Activated T-helper 2 cell treated with anti-CD3 and anti-CD28 coated beads, Interferon-gamma antibody, Interleukin-2, Interleukin-4, amounts not matched to agents 10 μg/mL and 5 μg/mL and 100 μg/mL, durations not matched to agents 14 hours and 24 hours and 36 hours (primary cell): ENCODE measurements at places on chromosomes 1 and 21.

DNA sequence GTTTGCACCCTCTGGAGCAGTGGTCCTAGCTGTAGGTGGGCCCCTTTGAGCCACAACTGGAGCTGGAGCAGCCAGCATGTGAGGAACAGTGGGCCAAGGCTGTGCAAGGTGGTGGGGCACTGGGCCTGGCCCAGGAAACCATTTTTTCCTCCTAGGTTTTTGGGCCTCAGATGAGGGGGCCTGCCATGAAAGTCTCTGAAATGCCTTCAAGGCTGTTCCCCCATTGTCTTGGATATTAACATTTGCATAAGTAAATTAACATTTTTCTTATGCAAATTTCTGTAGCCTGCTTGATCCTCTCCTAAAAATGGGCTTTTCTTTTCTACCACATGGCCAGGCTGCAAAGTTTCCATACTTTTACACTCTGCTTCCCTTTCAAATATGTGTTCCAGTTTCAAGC is 212.0 kb downstream of the NTNG1 start:
- no peak for DNase-seq

GRCh38 chr1:67705735-67706453 is 20.9 kb downstream of the GADD45A start:
- DNase-seq = no peak

GRCh38 chr1:206579747-206580437 is 32.4 kb downstream of the EIF2D start:
- peak; percentile 85 for DNase-seq

DNA sequence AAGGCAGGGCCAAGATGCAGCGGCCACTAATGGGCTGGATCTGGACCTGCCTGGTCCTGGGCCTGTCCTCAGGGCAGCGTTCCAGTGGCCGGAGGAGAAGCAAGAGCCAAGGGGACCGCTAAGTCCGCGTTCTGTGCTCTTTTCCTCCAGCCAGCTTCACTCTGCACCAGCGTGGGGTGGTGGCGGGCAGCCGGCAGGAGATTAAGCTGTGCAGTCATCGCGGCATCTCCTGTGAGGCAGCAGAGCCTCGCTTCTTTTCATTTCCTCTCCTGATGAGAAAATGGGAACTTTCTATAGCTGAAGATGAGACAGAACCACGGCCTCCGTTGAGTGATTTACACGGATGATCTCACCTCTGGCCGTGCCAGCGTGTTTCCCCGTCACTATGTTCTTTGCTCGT is 43.4 kb downstream of the AJAP1 start:
- no peak for DNase-seq

- no peak for DNase-seq
Observed at GRCh38 chr1:238487931-238488330, 597.2 kb upstream of the ZP4 start.

GRCh38 chr1:43783096-43783670 is 75.8 kb downstream of the ST3GAL3 start:
- no peak for DNase-seq

GRCh38 chr1:51313268-51313852 is 17.0 kb downstream of the TTC39A start:
- DNase-seq = no peak

- no peak for DNase-seq
Observed at GRCh38 chr1:229191066-229191674, 79.7 kb upstream of the RAB4A start.

GRCh38 chr1:24973315-24973714 is 43.2 kb upstream of the RUNX3 start:
- DNase-seq = no peak
